ENCODE measurements at places on chromosomes 12 and 14. TPM values are rescaled to one million over a fixed set of nuclear protein-coding genes. Genes with fewer than 3 reads are reported as not detected.
A peak's percentile ranks its signal among the peaks of the same experiment; 100 is the strongest.

DNA sequence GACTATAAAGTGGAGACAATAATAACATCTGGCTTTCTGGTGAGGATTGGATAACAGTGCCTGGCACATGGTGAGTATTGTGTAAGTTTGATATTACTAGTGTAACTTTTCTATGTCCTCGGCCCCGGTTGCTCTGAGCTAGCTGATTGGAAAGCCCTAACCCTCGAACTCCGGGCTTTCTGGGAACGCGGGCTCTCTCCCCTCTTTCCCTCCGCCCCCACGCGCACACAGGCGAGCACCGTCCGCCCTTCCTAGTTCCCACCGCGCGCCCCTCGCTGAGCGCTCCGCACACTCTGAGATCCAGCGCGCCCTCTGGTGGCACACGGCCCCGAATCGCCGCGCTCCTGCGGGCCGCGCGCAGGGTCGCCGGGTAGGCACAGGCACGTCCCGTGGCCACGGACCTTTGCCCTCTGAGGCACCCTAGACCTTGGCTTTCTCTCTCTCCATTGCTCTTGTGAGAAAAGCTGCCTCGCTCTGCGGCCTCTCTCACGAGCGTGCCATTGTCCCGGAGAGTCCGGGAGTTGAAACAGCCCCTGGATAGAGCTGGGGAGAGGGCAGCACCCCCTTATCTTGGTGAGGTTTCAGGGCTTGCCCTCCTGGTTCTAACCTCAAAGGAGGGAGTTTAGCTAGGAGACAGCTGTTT is 23.2 kb upstream of the ESRRB start:
- peak; percentile 14 for DNase-seq

- DNase-seq, result no peak
Observed at GRCh38 chr12:67452119-67452805, 183.1 kb downstream of the CAND1 start.

- no peak for DNase-seq
Observed at GRCh38 chr14:62866376-62866775, 178.9 kb downstream of the KCNH5 start.

The GABARAPL1 gene
- total RNA-seq, result 48.7 TPM

The SLC10A1 gene
- not detected for total RNA-seq

DNA sequence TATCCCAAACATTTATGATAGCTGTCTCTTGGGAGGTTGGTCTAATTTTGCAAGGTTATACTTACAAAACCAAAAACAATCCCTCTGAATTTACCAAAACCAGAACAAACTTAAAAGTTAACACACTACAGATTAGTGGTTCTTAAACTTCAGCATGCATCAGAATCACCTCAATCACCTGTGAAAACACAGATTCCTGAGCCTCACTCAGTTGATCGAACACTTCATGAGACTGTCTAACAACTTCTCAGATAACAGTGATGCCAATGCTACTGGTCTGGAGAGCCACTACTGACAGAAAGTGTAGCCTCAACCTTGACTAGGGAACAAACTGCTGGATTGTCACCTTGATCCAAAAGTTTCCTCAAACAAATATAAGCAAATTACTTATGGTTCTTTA is 44.2 kb downstream of the ATP2B1 start:
- no peak for DNase-seq

The AMIGO2 gene
- total RNA-seq, result 3.0 TPM
